Heart right ventricle (tissue), 16 donors: ENCODE measurements at places on chromosomes 4 and X.

GRCh38 chr4:3471098-3471760, 8.1 kb downstream of the DOK7 start:
- no peak for DNase-seq

GRCh38 chr4:103046416-103047290, 27.1 kb upstream of the SLC9B1 start:
- no peak for DNase-seq

DNA sequence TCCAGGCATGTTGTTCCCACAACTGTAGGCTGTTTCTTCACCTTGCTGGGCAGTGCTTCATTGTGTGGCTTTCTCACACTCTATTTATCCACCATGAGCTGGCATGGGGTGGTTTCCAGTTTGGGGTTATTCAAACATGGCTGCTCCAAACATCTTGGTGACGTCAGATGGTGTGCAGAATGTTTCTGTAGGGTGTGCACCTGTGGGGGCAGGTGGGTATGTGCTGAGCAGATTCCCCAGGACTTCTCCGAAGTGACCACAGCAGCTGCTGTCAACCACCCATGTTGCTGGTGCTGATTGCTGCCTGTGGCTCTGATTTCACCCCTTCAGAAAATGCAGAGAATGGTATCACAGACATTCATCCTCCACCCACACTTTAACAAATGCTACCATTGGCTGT, 5.0 kb upstream of the PSAPL1 start:
- DNase-seq = no peak

DNA sequence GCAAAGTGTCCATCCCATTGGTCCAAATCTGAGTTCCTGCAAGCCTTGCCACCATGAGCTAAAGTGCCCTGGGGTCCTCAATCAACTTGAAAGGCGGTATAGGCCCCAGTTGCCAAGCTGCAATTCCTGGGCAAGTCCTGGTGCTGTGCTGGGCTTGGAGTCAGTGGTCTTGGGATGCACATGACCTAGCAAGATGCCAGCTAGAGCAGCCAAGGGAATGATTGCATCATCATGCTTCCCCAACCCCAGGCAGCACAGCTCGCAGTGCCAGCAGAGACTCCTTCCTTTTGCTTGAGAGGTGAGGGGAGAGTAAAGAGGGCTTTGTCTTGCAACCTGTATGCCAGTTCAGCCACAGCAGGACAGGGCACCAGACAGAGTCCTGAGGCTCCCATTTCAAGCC, 50.5 kb downstream of the KCNIP4 start:
- DNase-seq = no peak

GRCh38 chr4:47639531-47639930, 154.5 kb downstream of the ATP10D start:
- no peak for DNase-seq

DNA sequence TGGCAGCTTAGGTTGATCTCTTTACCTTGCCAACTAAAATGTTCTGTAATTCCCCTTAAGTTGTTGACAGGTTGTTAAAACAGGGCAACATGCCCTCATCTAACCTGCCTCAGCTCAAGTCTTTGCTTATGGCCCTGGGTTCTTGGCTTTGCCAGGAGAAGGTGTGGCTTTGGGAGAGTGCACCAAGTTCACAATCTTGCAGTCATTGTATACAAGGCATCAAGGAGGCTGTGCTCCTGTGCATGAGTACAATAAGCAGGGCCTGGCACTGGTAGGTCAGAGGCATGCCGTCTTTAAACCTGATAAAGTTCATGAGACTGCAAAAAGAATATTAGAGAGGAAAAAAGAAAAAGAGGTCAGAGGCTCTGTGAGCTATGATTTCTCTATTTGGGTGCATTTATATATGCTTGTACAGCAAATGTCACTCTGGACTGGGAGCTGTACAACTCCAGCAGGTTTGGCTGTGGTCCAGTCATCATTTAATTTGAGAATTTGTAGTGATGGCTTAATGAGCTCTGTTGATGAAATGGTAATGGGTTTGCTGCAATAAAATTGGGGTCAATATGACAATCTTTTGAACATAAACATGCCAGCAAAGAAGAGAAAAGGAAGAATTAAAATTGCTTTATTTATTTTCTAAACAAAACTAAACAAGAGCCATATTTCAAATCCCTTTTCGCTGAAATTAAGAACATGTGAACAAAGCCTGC, 30.3 kb downstream of the AREG start:
- DNase-seq = no peak
